A549 treated with Hydrocortisone at 1 μM for 4 hours (cell line): ENCODE measurements at places on chromosomes 5 and 9. TPM values are rescaled to one million over a fixed set of nuclear protein-coding genes. Genes with fewer than 3 reads are reported as not detected.

Gene IL4
- total RNA-seq: not detected in 5 replicates

Gene IFNK
- total RNA-seq: 0.09 TPM in 1 of 5 replicates, not detected in the others

Gene ARL14EPL
- total RNA-seq: 0.10 to 0.43 TPM (median 0.24 TPM) in 5 replicates

Gene CD74
- 0.15 to 0.16 TPM in 2 of 5 replicates, not detected in the others for total RNA-seq

Gene PAPPA
- total RNA-seq: 21.8 to 38.1 TPM (median 32.1 TPM) in 5 replicates

Gene LEAP2
- total RNA-seq: 0.62 to 1.0 TPM (median 0.97 TPM) in 5 replicates

Gene CCDC192
- not detected in 5 replicates for total RNA-seq

Gene FOXD1
- 12.8 to 18.0 TPM (median 17.0 TPM) in 5 replicates for total RNA-seq

Gene HTR1A
- not detected in 5 replicates for total RNA-seq

Gene RNF183
- total RNA-seq: not detected in 5 replicates

Gene IL5
- not detected in 5 replicates for total RNA-seq

Gene C9orf50
- 0.08 TPM in 1 of 5 replicates, not detected in the others for total RNA-seq

Gene TRPM3
- total RNA-seq: not detected in 5 replicates

Gene POU5F2
- total RNA-seq: 0.01 TPM in 1 of 5 replicates, not detected in the others

Gene TRIO
- 87.4 to 105 TPM (median 96.7 TPM) in 5 replicates for total RNA-seq

Gene TTC1
- total RNA-seq: 61.9 to 77.9 TPM (median 68.1 TPM) in 5 replicates

Gene RASEF
- total RNA-seq: 6.5 to 7.4 TPM (median 6.7 TPM) in 5 replicates

Gene BAAT
- 0.24 to 0.49 TPM (median 0.34 TPM) in 5 replicates for total RNA-seq

Gene C9orf153
- total RNA-seq: 0.08 to 0.40 TPM (median 0.21 TPM) in 5 replicates

Gene C1QTNF3
- 0.09 to 0.39 TPM (median 0.25 TPM) in 5 replicates for total RNA-seq

Gene JAKMIP2
- not detected in 5 replicates for total RNA-seq

Gene CDK9
- 42.8 to 54.4 TPM (median 45.7 TPM) in 5 replicates for total RNA-seq

Gene C5orf52
- not detected in 5 replicates for total RNA-seq

Gene SH3GL2
- total RNA-seq: 0.05 to 0.14 TPM (median 0.11 TPM) in 5 replicates

Gene GNA14
- total RNA-seq: 0.03 to 0.14 TPM in 2 of 5 replicates, not detected in the others

Gene KLF4
- 30.4 to 33.7 TPM (median 32.1 TPM) in 5 replicates for total RNA-seq

Gene PDE6A
- total RNA-seq: 0.22 to 0.32 TPM (median 0.25 TPM) in 5 replicates

Gene ANKDD1B
- total RNA-seq: 0.10 to 0.12 TPM in 2 of 5 replicates, not detected in the others

Gene CYLC2
- not detected in 5 replicates for total RNA-seq

Gene FLT4
- total RNA-seq: 3.6 to 4.4 TPM (median 4.0 TPM) in 5 replicates

Gene TXNDC8
- not detected in 5 replicates for total RNA-seq

Gene PKD2L2
- 0.12 TPM in 1 of 5 replicates, not detected in the others for total RNA-seq
